ENCODE measurements at places on chromosomes 2 and 18. TPM values are rescaled to one million over a fixed set of nuclear protein-coding genes. Genes with fewer than 3 reads are reported as not detected.

- H3K4me1 ChIP-seq = no peaks in the 10 kb centered on the region
- H3K27ac ChIP-seq = no peak overlapping the region
- peaks cover 2% of the 10 kb centered on the region for H3K27me3 ChIP-seq
- no peak overlapping the region for H3K4me3 ChIP-seq
- H3K36me3 ChIP-seq = no peaks in the 10 kb centered on the region
These were observed 32.2 kb downstream of the KIF1A start for GRCh38 chr2:240787521-240788472.

DNA sequence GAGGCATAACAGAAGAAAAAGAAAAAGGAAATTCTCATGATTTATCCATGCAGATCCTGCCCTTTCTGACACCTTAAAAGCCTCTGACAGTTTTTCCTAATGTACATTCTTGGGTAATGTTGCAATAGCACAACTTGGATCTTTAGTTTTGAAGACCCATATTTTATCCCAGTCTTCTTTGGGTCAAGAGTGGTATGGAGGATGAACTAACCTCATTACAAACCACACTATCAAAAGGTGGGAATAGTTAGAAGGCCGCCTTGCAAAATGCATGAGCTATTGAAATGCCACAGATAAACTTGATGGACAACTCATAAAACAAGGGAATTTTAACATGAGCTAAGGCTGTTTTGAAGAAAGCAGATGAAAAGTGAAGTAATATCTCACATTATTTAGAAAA is 1479.8 kb upstream of the ACVR2A start:
- no peak overlapping the region for H3K27ac ChIP-seq
- no peak overlapping the region for H3K4me3 ChIP-seq
- no peaks in the 10 kb centered on the region for H3K4me1 ChIP-seq
- no peaks in the 10 kb centered on the region for H3K27me3 ChIP-seq

- H3K27me3 ChIP-seq = peaks cover 9% of the 10 kb centered on the region
- no peak overlapping the region for H3K27ac ChIP-seq
- no peaks in the 10 kb centered on the region for H3K36me3 ChIP-seq
- H3K4me3 ChIP-seq = no peak overlapping the region
- DNase-seq = no peak
These were observed 18.7 kb upstream of the LMAN1 start for GRCh38 chr18:59377613-59378337.

DNA sequence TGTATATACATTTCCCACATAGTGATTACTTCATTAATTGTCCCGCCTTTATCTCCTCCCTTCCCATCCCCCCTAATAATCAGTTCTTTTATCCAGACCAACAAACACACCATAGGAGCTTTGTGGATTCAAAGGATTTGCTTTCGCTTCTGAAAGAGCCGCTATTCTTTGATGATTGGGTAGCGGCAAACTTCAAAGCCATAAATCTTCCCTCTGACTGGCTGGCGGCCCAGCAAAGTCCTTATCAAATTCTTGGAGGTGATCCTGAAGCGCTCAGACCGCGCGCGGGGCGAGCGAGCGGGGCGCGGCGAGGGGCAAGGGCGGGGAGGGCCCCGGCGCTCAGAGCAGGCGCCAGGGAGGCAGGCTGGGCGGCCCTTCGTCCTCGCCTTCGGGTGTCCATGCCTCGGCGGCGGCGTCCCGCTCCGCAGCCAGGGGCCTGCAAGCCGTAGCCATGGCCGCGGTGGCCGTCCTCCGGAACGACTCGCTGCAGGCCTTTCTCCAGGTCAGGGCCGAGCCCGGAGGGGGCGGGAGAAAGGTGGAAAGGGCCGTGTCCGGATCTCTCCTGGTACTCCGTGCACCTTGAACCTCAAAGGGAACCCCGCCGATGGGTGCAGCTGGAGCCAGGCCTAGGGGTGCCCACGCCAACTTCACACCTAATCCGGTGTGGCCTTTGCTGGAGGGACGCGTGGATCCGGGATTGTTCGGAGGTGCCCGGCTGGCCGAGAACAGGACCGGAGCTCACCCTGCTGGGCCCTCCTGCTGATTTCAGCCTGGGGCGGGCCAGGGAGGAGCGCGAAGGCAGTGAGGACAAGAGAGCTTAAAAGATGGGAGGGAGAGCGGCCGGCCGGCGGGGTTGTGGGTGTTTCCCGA is at the start of gene SP5:
Gene SP5, plus strand, starts transcription at position 276 of the 870 bp plus-strand sequence. Its CDS starts 176 bp downstream, at position 452.
- peaks cover 65% of the 10 kb centered on the region for H3K4me1 ChIP-seq
- H3K27me3 ChIP-seq = peaks cover 62% of the 10 kb centered on the region
- H3K36me3 ChIP-seq = no peaks in the 10 kb centered on the region

Gene ASB18
- not detected for total RNA-seq

Gene SULT1C4
- not detected for total RNA-seq
